ENCODE measurements at places on chromosomes 1 and 21.

DNA sequence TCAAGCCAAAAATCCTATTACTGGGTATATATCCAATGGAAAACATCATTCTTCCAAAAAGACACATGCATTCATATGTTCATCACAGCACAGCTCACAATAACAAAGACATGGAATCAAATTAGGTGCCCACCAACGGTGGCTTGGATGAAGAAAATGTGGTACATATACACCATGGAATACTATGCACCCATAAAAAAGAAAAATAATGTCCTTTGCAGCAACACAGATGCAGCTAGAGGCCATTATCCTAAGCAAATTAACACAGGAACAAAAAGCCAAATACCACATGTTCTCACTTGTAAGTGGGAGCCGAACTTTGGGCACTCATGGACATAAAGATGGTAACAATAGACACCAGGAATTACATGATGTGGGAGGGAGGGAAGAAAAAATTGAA, 113.6 kb downstream of the MRPL39 start:
- no peak for DNase-seq

GRCh38 chr1:15660151-15660550, 24.0 kb upstream of the PLEKHM2 start:
- no peak for DNase-seq

DNA sequence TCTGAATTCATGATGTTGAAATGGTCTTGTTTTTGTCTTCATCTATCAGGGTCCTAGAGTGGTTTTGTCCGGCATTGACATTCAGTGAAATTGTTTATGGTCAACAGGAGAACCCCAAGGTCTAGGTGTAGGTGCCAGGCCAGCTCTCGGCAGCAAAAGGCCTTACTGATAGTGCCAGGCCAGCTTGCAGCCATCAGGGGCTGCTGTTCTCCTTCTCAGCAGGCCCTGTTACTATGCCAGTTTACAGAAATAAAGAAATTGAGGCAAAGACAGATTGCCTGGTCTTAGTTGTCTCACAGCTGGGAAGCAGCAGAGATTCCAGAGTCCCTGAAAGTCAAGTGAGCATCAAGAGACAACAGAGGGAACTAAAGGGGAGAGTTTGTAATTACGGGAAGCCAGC, 12.0 kb downstream of the HMGB4 start:
- no peak for DNase-seq

- DNase-seq = no peak
These were observed 53.6 kb downstream of the OLIG1 start for GRCh38 chr21:33123374-33124123.

DNA sequence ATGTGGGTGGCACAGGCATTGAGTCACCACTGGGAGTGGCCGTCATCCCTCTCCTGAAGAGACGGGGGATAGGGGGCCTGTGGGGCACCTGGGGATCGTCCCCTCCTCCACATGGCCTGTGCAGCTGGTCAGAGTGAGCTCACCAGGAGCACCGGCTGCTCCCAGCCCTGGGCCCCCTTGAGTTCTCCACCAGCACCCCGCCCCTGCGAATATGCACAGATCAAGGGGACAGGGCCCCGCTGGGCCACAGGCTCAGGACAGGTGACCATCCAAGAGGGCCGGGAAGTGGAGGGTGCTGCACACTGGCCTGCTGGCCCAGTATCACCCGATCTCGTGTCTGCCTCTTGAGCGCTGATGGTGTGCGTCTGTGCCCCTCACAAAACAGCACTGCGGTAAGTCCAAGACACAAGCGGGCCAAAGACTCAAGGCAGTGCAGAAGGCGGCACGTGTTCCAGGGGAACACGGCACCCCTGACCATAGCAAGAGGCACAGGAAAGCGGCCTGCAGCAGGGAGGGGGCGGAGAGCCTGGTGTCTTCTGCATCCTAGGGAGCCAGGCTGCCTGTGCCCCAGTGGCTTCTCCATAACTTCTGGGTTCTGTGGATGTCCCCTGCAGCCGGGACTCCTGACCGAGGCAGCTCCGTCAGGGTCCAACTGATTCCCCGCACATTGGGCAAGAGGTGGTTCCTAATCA, 18.1 kb upstream of the TSPEAR start:
- DNase-seq = no peak

- DNase-seq = no peak
These were observed 48.7 kb upstream of the LBR start for GRCh38 chr1:225476538-225476988.

DNA sequence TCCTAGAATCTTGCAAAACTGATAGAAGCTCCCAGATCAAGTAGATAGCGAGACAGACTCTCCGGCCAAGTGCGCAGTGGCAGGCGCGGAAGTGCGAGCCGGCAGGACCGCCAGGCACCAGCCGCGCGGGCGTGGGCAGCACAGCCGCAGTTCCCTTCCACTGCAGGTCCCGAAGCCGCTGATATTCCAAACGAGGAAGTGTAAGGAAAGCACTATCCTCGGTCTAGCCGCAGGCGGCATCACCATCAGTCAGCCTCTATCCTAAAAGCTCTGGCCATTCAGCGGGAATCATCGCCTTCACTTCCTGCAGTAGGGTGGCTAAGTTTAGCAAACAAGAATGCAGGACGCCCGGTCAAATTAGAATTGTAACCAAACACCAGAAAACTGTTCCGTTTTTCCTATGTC, 710 bp downstream of the GLRX2 start:
- DNase-seq = peak; percentile 14

DNA sequence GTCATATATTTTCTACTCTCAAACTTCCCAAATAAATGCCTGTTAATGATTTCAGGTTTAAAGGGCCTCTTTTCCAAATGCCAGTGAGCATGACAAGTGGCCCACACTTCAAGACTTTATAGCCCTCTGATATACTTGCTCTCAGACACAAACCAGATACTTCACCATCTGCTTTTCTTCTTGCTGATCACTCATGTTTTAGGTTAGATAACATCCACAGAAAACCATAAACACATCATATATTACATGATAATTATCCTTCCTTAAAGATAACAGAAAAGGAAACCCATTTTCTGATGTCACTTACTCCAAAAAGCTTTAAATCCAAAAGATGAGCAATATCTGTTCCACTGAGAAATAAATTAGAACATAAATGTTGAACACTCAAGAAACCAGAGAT, 723.5 kb downstream of the LTN1 start:
- DNase-seq = no peak

DNA sequence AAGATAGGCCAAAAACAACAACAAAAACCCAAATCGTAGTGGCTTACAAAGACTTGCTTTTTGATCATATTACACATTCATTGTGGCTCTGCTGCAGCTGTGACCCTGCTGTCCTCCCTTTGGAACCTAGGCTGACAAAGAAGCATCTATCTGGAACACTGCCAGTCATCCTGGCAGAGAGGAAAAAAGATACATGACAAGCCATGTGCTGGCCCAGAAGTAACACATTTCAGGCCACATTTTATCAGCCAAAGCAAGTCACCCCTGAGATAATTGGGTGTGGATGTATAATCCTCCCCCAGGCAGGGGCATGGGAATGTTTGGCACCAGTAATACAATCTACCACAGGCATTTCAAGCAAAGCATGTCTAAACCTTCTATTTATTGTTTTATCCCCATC, 37.2 kb upstream of the AGO1 start:
- no peak for DNase-seq

DNA sequence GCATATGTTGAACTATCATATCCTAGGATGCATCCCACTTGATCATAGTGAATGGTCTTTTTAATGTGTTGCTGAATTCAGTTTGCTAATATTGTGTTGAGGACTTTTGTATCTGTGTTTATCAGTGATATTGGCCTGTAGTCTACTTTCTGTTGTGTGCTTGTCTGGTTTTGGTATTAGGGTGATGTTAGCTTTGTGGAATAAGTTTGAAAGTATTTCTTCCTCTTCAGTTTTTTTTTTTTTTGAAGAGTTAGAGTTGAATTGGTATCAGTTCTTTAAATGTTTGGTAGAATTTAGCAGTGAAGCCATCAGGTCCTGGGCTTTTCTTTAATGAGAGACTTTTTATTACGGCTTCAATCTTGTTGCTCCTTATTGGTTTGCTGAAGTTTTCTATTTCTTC, 162.3 kb downstream of the VAV3 start:
- no peak for DNase-seq

DNA sequence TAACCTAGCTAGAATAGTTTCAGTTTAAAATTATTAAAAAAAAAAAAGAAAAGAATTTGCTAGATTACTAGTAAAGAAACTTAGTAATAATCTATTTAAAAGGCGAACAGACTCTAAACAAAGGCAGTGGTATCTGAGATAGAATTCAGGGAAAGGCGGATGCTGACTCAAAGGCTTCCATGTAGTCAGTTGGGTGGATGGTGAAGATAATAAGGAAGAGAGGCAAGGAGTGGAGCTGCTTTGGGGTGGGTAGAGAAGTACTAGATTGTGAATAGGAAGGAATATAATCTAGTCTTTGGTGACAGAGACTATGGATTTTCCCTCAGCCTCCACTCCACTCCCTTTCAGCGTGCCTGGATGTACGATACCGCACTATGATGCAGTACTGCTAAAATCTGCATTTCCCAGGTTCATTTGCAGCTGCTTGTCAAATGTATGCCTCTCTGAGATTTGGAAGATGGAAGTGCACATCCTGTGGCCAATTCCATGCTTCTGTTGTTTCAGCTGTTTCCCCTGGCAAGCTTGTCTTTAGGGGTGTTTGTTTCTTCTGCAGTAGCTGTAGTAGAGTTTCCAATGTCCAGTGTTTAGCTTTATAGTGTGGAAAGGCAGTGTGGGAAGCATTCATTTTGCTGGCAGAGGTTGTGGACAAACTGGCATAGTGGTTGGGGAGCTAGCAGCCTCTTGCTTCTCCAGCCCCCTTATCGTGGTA, 184.6 kb upstream of the NRIP1 start:
- DNase-seq = no peak

GRCh38 chr1:15696956-15697521, 12.9 kb downstream of the PLEKHM2 start:
- DNase-seq = peak; percentile 17

GRCh38 chr1:99240621-99241020, 23.7 kb upstream of the PLPPR4 start:
- no peak for DNase-seq

- DNase-seq = no peak
These were observed 3.7 kb downstream of the SLC19A1 start for GRCh38 chr21:45538381-45539045.

GRCh38 chr1:227453631-227454355, 109.6 kb upstream of the ZNF678 start:
- no peak for DNase-seq

GRCh38 chr1:15739745-15740144, 2.6 kb upstream of the TMEM82 start:
- no peak for DNase-seq

- DNase-seq = no peak
These were observed 76.9 kb upstream of the GFI1 start for GRCh38 chr1:92563457-92564216.

DNA sequence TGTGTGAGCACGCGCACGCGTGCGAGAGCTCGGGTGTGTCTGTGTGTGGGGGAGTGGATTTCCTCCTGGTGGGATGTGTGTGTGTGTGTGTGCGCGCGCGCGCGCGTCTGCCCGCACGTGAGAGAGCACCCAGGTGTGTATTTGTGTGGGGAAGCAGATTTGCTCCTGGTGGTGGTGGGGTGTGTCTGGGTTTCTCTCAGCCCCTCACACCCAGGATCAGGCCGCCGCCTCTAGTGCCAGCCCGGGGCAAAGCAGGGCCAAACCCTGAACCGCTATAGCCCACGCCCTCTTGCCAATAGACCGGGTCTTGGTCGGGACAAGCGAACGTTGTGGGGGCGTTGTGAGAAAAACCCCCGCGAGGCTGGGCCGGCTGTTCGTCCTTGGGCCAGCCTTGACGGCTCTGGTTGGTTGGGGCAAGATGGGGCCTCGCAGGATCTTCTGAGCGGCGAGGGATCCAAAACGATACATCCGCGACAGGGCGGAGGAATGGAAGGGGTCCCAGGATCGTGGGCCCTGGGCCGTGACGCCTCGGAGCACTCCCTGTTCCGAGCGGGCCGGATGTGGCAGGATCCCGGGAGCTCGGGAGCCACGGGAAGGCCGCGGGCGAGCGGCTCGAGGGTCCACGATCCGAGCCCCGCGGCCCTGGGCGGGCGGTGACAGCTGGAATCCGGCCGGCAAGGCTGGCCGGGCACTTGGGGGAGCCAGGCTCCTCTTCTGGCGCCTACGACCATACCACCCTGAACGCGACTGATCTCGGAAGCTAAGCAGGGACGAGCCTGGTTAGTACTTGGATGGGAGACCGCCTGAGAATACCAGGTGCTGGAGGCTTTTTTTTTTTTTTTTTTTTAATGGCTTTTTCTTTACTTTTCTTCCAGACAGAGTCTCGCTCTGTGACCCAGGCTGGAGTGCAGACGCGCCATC, 68.2 kb downstream of the RNF187 start:
- no peak for DNase-seq

- DNase-seq = no peak
These were observed 280.4 kb downstream of the SETD4 start for GRCh38 chr21:35779690-35780570.

DNA sequence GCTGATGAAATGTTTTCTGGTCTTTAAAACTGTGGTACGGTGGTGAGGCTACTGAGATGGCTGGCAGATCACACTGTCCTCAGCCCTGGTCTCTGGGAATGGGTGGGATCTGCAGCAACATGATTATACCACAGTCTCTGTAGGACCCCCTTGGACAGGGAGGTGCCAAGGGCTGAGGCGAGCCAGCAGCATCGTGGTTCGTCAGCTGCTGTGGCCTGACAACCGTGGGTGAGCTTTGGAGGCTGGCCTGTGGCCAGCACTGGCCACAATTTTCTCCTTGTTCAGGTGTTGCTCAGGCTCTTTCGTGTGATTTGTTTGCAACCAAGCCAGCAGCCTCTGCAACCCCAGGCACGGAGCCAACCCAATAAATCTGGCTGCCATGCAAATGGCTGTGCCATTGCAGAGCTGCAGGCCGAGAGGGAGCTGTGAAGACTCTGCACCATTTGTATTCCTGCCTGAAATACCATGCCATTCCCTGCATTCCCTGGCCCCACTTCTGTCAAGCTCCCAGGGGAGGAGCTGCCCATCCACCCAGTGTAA, 70.9 kb downstream of the PCP4 start:
- DNase-seq = no peak

GRCh38 chr1:6948861-6949260, 163.6 kb downstream of the CAMTA1 start:
- no peak for DNase-seq

- DNase-seq = no peak
These were observed 9.1 kb downstream of the KCNT2 start for GRCh38 chr1:196598942-196599748.

GRCh38 chr1:44775078-44775929, at the start of gene RPS8:
Gene RPS8 (plus strand): TSS chr1:44775540. CDS start chr1:44775597, 57 bp downstream.
- DNase-seq = peak; percentile 87

DNA sequence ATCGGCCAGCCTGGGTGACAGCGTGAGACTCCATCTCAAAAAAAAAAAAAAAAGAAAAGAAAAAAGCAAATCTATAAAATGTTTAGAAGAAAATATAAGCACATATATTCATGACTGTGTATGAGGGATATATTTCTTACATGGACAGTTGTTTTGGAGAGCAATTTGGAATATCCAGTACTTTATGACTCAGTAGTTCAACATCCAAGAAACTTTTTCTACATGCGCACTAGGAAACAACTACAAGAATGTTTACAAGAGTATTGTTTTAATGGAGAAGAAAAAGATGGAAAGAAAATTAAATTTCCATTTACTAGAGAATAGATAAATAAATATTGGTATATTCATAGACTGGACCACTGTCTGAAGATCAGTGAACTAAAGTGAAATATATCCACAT, 77.5 kb downstream of the MAST2 start:
- no peak for DNase-seq
